Naive thymus-derived CD4-positive, alpha-beta T cell (primary cell): ENCODE measurements at places on chromosomes 6 and 20. TPM values are rescaled to one million over a fixed set of nuclear protein-coding genes. Genes with fewer than 3 reads are reported as not detected.

The PDYN gene
- polyA plus RNA-seq, result not detected

The HLA-DPA1 gene
- polyA plus RNA-seq, result 21.1 TPM

The NKX2-4 gene
- polyA plus RNA-seq, result not detected

The PAX1 gene
- polyA plus RNA-seq, result not detected

The CRISP3 gene
- not detected for polyA plus RNA-seq

The BHLHE23 gene
- not detected for polyA plus RNA-seq

The MRAP2 gene
- polyA plus RNA-seq, result not detected

The MYB gene
- 2.1 TPM for polyA plus RNA-seq

The GNL1 gene
- polyA plus RNA-seq, result 29.6 TPM

The MICB gene
- polyA plus RNA-seq, result 3.4 TPM

The HCK gene
- polyA plus RNA-seq, result 0.09 TPM

DNA sequence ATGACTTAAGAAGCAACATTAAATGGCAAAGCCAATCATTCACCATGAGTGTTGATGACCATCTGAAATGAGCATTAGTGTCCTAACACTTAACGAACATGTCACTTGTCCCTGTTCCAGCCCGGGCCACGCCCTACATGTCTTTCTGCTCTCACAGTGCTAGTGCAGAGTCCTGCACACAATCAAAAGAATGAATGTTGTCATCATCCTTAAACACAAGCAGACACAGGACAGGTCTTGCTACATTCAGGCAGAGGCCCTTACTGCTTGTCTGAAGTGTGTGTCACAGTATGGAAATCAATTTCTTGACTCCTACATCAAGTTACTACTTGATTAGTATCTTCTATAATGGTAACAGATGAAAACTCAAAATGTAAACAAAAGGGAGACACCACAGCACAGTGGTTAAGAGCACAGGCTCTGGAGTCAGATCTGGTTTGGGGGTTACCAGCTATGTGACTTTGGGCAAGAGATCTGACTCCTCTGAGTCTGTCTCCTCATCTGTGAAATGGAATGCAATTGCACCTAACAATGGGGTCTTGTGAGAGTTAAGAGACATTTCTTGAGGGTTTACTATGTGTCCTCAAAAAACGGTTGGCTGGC, 17.4 kb downstream of the UBE2V1 start:
- H3K27me3 ChIP-seq, result no peaks in the 10 kb centered on the region
- H3K4me1 ChIP-seq, result peaks cover 9% of the 10 kb centered on the region
- H3K27ac ChIP-seq, result no peak overlapping the region
- no peak for DNase-seq
- peaks cover 42% of the 10 kb centered on the region for H3K36me3 ChIP-seq

- no peak overlapping the region for H3K4me3 ChIP-seq
- no peaks in the 10 kb centered on the region for H3K27me3 ChIP-seq
- no peak overlapping the region for H3K27ac ChIP-seq
- H3K36me3 ChIP-seq, result no peaks in the 10 kb centered on the region
These were observed 164.3 kb downstream of the KIF6 start for GRCh38 chr6:39560915-39561314.

GRCh38 chr6:71678091-71678490, 208.3 kb upstream of the RIMS1 start:
- H3K36me3 ChIP-seq, result no peaks in the 10 kb centered on the region
- no peaks in the 10 kb centered on the region for H3K4me1 ChIP-seq
- no peak overlapping the region for H3K4me3 ChIP-seq
- H3K27ac ChIP-seq, result no peak overlapping the region
- no peaks in the 10 kb centered on the region for H3K27me3 ChIP-seq
- DNase-seq, result no peak

GRCh38 chr6:9335431-9335830, 900.1 kb upstream of the SLC35B3 start:
- no peak for DNase-seq
- H3K27me3 ChIP-seq, result no peaks in the 10 kb centered on the region
- H3K4me3 ChIP-seq, result no peak overlapping the region
- no peak overlapping the region for H3K27ac ChIP-seq
- no peaks in the 10 kb centered on the region for H3K36me3 ChIP-seq
- H3K4me1 ChIP-seq, result no peaks in the 10 kb centered on the region

DNA sequence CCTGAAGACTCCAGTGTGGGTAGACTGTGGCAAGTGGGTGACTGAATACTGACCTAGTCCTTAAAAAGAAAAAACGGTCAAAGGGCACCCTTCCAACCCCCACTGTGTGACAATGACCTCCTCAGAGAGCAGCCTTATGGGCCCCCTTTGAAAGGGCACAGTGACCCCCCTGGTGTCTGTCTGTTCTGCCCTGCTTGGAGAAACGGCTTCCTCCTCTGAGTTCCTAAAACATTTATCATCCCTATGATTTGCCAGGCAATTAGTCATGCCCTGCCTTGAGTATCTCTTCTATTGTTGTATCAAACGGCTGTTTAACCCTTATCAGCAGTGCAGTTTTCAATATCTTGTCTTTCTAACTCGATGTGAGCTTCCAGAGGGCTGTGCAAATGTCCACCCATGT, 21.0 kb upstream of the STX16 start:
- H3K27ac ChIP-seq, result no peak overlapping the region
- H3K27me3 ChIP-seq, result no peaks in the 10 kb centered on the region
- H3K4me1 ChIP-seq, result peaks cover 4% of the 10 kb centered on the region
- no peak overlapping the region for H3K4me3 ChIP-seq
- H3K36me3 ChIP-seq, result no peaks in the 10 kb centered on the region

GRCh38 chr20:11952639-11953038, 34.9 kb downstream of the BTBD3 start:
- H3K4me1 ChIP-seq, result no peaks in the 10 kb centered on the region
- no peaks in the 10 kb centered on the region for H3K36me3 ChIP-seq
- no peak overlapping the region for H3K4me3 ChIP-seq
- no peaks in the 10 kb centered on the region for H3K27me3 ChIP-seq
- DNase-seq, result no peak
- H3K27ac ChIP-seq, result no peak overlapping the region

DNA sequence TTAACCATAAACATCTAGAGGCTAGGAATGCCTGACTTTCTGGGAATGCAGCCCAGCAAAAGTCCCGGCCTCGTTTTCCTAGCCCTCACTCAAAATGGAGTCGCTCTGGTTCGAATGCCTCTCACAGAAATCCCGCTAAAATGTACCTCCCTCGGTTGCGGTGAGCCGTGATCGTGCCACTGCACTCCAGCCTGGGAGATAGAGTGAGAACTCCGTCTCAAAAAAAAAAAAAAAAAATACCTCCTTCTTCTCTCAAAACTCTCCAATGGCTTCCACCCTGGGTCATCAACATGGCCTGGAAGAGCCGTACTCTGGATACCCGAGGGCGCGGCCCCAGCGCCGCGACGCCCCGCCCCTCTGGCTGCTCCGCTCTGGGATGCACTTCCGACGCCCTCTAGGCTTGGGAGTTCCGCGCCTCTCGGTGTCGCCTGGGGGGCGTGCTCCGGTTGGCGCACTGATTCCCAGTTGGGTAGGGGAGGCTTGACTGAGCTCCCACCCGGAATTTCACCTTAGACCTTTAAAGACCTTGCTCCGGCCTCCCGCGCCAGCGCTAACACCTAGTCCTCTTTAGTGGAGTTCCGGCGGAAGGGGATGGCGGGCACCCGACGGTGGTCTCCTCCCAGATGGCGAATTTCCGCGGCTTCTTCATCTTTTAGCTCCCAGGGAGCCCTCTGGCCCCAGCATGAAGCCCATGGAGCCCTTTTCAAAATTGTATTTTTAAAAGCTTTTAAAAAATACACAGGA, 12.3 kb downstream of the HMGN4 start:
- H3K4me3 ChIP-seq, result peak overlapping the region; percentile 76
- H3K4me1 ChIP-seq, result peaks cover 7% of the 10 kb centered on the region
- peak overlapping the region; percentile 56 for H3K27ac ChIP-seq
- peak; percentile 30 for DNase-seq
- H3K36me3 ChIP-seq, result peaks cover 5% of the 10 kb centered on the region

DNA sequence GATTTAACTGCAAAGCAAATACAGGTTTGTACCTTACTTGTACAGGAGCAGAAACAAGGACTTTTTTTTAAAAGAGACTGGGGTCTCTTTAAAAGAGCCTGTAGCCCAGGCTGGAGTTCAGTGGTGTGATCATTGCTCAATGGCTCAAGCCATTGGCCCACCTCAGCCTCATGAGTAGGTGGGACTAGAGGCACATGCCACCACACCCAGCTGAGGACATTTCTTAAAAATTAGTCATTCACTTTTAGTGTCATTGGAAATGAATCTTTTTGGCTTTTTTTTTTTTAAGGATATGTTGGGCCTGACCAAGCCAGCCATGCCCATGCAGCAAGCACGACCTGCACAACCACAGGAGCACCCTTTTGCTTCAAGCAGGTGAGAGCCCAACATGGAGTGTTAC, 16.9 kb downstream of the SEC23B start:
- peaks cover 19% of the 10 kb centered on the region for H3K36me3 ChIP-seq
- no peak for DNase-seq
- H3K4me3 ChIP-seq, result no peak overlapping the region
- no peaks in the 10 kb centered on the region for H3K4me1 ChIP-seq

- H3K36me3 ChIP-seq, result no peaks in the 10 kb centered on the region
- H3K4me1 ChIP-seq, result no peaks in the 10 kb centered on the region
- no peak overlapping the region for H3K4me3 ChIP-seq
- DNase-seq, result no peak
- no peaks in the 10 kb centered on the region for H3K27me3 ChIP-seq
These were observed 309.8 kb downstream of the CDC5L start for GRCh38 chr6:44697327-44697726.

- H3K36me3 ChIP-seq, result no peaks in the 10 kb centered on the region
- peak overlapping the region; percentile 54 for H3K27ac ChIP-seq
- no peaks in the 10 kb centered on the region for H3K27me3 ChIP-seq
- H3K4me3 ChIP-seq, result peak overlapping the region; percentile 60
- peaks cover 53% of the 10 kb centered on the region for H3K4me1 ChIP-seq
- DNase-seq, result no peak
These were observed 2.8 kb downstream of the PREX1 start for GRCh38 chr20:48824830-48825565.

DNA sequence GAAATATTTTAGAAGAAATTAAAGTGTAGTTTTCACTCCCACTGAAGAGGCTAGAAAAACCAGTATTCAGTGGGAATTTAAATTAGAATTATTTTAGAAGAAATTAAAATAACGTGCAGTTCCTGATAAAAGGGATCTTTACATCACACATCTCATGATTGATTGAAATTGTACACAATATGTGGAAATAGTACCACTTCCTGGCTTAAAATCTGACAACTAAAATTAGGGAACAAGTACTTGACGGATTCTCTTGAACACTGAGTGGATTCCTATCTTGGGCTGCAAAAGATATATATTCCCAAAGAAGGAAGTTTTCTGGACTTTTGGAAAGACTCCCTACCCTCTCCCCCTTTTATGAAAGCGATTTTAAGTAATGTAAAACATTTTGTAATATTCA, 14.6 kb upstream of the MTCL3 start:
- no peaks in the 10 kb centered on the region for H3K4me1 ChIP-seq
- no peaks in the 10 kb centered on the region for H3K27me3 ChIP-seq
- H3K4me3 ChIP-seq, result no peak overlapping the region
- H3K27ac ChIP-seq, result no peak overlapping the region
- no peak for DNase-seq
- H3K36me3 ChIP-seq, result no peaks in the 10 kb centered on the region

DNA sequence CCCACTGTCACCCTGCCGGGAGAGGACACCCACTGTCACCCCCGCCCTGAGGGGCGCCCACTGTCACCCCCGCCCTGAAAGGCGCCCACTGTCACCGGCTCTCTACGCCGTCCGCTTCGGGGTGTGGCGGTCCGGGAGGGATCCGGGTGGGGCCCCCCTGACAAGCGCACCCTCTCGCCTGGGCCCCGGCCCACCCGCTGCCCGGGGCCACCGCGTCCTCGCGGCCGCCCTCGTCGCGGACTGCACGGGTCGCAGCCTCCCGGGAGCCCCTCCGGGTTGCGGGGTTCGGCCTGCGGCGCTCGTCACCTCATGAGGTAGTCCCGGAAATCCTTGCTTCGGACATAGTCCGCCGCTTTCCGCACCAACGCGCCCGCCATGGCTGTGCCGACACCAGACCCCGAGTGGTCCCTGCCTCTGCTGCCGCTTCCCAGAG, 224 bp downstream of the MPC1 start:
- H3K27ac ChIP-seq, result peak overlapping the region; percentile 87
- no peak for DNase-seq
- H3K4me1 ChIP-seq, result no peaks in the 10 kb centered on the region
- H3K36me3 ChIP-seq, result no peaks in the 10 kb centered on the region

GRCh38 chr6:114030767-114031166, 59.8 kb upstream of the HDAC2 start:
- H3K4me3 ChIP-seq, result no peak overlapping the region
- no peak for DNase-seq
- H3K4me1 ChIP-seq, result no peaks in the 10 kb centered on the region
- no peak overlapping the region for H3K27ac ChIP-seq

DNA sequence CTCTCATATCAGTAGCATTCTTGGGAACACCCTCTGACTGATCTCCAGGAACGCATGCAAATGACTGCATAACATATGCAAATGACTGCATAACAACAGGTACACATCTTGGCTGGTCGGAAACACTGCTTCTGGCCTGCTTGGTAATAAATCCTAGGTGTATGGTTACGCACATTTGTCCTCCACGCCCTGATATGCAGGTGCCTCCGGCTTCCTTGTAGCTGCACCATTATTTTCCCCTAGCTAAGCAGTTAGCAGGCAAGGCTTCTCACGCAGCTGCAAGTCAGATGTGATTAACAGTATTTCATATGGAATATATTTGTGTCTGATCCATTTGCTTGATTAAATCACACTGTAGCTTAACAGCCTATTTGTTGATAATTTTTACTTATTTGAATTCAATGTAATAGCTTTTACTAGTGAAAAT, 5.9 kb downstream of the RPS6KA2 start:
- H3K27me3 ChIP-seq, result no peaks in the 10 kb centered on the region
- DNase-seq, result no peak
- peaks cover 2% of the 10 kb centered on the region for H3K4me1 ChIP-seq
- no peak overlapping the region for H3K27ac ChIP-seq
- H3K4me3 ChIP-seq, result no peak overlapping the region

- H3K27ac ChIP-seq, result no peak overlapping the region
- no peaks in the 10 kb centered on the region for H3K36me3 ChIP-seq
- no peak for DNase-seq
- no peak overlapping the region for H3K4me3 ChIP-seq
- no peaks in the 10 kb centered on the region for H3K27me3 ChIP-seq
These were observed 75.7 kb upstream of the SIRPA start for GRCh38 chr20:1819311-1820137.

DNA sequence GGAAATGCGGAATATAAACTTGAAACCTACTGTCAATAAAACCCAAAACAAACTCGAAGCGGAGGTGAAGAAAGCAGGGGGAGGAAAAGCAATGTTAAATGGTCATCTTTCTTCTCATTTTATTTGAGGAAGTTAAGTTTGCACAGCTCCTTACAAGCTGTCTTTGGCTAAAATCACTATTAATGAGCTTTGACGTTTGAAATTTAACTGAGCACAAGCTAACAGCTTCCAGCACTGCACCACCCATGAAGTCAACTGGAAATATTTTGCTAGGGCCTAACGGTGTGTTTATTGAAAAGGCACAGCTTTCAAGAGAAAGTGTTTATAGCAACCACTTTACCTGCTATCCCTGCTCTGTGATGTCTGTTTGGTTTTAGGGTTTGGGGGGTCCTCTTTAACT, 103.8 kb downstream of the PKHD1 start:
- no peaks in the 10 kb centered on the region for H3K36me3 ChIP-seq
- no peaks in the 10 kb centered on the region for H3K4me1 ChIP-seq
- no peak for DNase-seq
- H3K4me3 ChIP-seq, result no peak overlapping the region
